ENCODE measurements at places on chromosomes 5 and 9. TPM values are rescaled to one million over a fixed set of nuclear protein-coding genes. Genes with fewer than 3 reads are reported as not detected.

GRCh38 chr5:32443145-32443540 lies 1.4 kb downstream of the ZFR start:
- peak overlapping the region; percentile 99 for H3K27ac ChIP-seq
- peaks cover 32% of the 10 kb centered on the region for H3K36me3 ChIP-seq
- peak; percentile 55 for DNase-seq

- H3K36me3 ChIP-seq, result peaks cover 61% of the 10 kb centered on the region
- peak overlapping the region; percentile 88 for H3K27ac ChIP-seq
- H3K27me3 ChIP-seq, result no peaks in the 10 kb centered on the region
- H3K4me3 ChIP-seq, result peak overlapping the region; percentile 32
- H3K4me1 ChIP-seq, result peaks cover 84% of the 10 kb centered on the region
These were observed 85.5 kb upstream of the ZNF169 start for GRCh38 chr9:94173632-94174031.

The SLC36A3 gene
- not detected for total RNA-seq

DNA sequence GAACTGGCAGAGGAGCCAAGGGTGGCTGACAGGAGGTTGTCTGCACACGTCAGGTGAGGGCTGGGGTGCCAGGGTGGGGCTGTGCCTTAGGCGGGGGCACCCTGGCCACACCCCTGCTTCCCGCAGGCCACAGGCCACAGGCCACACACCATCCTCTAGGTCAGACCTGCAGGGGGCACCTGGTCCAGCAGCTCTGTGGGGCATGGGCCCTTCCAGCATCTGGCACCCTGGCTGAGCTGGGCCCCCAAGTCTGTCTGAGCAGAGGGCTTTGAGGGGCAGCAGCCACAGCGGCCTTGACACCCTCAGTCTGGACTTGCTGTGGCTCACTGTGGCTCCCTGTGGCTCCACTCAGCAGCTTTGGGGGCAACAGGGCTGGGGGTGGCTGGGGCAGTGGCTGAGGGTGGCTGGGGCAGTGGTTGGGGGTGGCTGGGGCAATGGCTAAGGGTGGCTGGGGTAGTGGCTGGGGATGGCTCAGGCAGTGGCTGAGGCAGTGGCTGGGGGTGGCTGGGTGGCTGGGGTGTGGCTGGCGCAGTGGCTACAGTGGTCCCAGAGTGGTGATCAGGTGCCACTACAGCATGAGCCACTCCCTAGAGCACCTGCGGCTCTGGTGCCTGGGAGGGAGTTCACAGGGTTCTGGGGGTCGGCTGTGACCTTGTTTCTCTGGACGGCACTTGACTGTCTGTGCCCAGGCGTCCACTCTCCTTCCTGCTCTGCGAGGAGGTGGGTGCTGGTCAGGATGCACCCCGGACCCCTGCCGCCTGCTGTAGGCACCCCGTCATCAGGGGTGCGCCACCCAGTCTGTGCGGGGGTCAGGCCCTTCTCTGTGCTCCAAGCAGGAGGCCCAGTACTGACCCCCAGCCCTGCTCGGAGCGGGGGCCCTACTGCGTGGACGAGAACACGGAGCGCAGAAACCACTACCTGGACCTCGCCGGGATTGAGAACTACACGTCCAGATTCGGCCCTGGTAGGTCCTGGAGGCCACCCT lies 27.1 kb downstream of the NKD2 start:
- no peaks in the 10 kb centered on the region for H3K36me3 ChIP-seq
- H3K27ac ChIP-seq, result no peak overlapping the region
- no peaks in the 10 kb centered on the region for H3K4me1 ChIP-seq
- no peaks in the 10 kb centered on the region for H3K27me3 ChIP-seq

DNA sequence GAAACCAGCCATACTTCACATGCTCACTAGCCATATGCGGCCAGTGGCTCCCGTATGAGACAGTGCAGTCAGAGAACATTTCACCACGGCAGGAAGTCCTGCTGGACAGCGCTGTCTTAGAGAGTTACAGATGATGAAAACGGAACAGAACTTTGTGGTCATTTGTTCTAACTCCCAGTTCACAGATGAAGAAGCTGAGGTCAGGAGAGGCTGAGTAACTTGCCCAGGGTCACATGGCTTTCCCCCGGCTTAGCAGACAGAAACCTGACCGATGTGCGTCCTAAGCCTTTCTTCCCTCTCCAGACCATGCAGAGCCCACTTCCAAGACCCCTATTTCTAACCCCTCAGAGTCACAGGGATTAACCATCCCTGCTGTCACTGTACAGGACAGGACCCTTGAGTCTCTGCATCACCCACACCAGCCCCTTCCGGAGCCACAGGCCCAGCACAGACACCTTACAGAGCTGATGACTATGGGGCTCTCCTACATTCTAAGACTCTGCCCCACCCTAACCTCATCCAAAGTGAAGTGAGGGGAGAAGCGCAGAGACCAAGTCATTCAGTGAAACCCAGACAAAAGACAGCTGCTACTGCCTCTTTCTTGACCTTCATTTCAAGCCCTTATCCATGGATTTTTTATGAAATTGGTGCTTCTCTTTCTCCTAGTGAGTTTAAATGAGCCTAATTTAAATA lies 86.9 kb downstream of the PTPN3 start:
- H3K36me3 ChIP-seq, result no peaks in the 10 kb centered on the region
- peaks cover 17% of the 10 kb centered on the region for H3K27me3 ChIP-seq
- peak; percentile 47 for DNase-seq
- H3K27ac ChIP-seq, result peak overlapping the region; percentile 67
- no peak overlapping the region for H3K4me3 ChIP-seq

All from activated CD4-positive, alpha-beta T cell treated with anti-CD3 and anti-CD28 coated beads for 36 hours (primary cell).